ENCODE measurements at places on chromosomes 3 and 15.

DNA sequence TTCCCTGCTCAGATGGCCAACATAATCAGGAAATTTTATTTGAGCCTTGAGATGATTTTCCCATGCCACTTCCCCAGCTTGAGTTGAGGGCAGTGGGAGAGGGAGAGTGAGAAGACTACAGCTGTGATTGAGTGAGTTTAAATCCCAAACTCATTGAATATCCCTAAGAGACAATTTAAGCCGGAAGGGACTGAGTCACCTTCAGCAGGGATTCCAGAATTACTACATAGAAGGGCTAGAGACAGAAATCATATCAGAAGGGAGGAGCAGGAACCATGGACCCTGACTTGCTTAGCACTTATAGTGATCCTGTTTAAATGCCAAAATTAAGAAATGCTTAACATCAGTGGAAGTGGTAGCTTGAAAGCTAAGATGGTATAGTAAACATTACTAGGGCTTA lies 312.2 kb upstream of the SLCO3A1 start:
- DNase-seq: no peak

GRCh38 chr3:87796137-87796842 lies 262.5 kb downstream of the CGGBP1 start:
- DNase-seq: no peak

GRCh38 chr15:44711743-44712345 lies 527 bp downstream of the B2M start:
- peak; percentile 36 for DNase-seq

DNA sequence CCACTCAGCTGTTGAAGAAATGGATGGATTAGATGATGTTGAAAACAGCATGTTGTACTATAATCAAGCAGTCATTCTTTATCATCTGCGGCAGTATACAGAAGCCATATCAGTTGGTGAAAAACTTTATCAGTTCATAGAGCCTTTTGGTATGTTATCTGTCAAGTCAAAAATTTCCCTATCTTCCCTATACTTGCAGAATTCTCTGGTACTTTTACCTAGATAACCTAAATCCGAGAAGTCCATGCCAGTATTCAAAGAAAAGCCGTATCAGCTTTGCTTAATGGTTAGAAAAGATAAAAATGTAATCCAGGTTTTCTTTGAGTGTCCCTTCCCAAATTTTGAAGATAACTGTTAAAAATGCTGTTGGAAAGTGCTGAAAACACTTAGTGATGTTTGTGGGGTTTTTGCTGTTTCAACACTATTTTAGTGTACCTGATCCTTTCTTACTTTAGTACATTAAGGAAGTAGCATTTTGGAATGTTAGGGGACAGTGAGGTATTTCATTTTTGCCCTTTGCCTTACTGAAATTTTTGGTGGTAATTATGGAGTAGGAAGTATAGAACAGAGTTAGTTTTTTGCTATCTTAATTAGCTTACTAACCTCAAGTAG lies 23.8 kb downstream of the CNOT10 start:
- no peak for DNase-seq

GRCh38 chr3:185586686-185587039 lies 568 bp downstream of the SENP2 start:
- no peak for DNase-seq

GRCh38 chr3:160608870-160609269 lies 43.5 kb upstream of the KPNA4 start:
- DNase-seq: no peak

GRCh38 chr3:80668600-80669294 lies 900.9 kb upstream of the ROBO1 start:
- DNase-seq: no peak

DNA sequence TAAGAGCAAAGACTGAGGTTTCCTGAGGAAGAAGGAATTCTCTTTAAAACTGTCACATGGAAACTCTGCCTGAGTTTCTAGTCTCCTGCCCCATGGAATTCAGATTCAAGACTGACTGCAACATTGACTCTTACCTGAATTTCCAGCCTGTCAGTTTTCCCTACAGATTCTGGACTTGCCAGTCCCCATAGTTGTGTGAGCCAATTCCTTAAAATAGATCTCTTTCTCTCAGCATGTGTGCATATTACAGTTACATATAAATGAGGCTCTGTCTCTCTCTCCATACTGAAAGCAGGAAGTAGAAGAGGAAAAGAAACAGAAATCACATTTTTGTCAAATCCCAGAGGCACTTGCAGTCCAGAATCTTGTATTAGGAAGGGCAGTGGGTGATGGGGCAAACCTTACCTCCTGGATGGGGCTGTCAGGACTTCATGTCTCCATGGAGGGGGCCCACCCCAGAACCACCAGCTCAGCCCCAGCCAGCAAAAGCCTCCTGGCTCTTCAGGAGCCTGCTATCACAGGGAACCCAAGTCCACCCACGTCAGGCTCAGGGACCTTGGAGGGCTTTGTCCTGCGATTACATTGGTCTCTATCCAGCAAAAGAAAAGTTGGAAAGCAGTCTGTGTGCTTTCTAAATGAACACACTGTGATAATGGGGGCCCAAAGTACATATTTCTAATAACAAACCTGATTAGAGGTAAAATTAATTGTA lies 18.8 kb upstream of the GOLGA8J start:
- no peak for DNase-seq

DNA sequence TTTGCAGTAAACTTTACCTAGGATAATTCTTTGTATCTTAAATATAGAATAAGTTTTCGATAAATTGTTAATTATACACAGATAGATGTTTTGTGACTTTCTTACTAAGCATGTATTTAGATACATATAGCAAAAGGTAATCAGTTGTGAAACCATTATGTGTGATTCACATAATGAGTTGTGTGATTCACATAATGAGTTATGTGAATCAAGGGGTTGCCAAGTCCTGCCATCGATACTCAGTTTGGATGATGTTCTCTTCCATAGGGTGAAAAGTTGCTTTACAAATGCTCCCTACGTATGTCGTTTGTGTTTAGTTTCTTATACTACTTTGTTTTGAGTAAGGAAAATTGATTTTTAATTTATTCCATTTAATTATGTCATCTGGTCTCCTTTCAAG lies 682.1 kb downstream of the MECOM start:
- no peak for DNase-seq

- DNase-seq: no peak
These were observed 235.1 kb downstream of the CD47 start for GRCh38 chr3:107855710-107856109.

DNA sequence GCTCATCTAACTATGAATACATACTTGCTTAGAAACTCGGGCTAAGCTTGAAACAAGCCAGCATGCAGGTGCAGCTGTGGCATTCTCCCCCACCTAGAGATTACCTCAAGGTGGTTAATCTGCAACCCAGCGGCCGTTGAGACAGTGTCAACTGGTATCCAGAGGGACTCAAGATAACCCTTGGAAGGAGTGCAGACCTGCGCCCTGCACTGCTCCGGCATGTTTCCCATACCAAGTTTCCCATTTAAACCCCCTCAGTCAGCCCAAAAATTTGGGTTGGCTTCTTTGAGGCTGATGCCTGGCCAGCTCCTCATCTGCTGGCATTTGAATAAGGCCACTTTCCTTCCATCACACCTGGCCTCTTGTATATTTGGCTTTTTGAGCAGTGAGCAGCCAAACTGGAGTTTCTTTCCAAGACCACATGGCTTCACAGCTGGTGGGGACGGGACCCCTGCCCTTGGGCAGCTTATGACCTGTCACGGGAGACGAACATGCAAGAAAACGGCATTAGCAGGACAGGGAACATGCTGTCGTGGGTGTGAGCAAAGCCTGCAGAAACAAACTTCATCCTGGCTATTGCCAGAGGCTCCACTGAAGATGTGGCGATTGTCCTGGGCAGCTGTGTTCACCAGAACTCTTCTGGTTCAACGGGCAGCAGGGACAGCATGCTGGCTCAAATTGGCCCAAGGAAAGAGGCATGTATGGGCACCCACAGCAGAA lies 98.2 kb downstream of the PLXNA1 start:
- DNase-seq: no peak

- DNase-seq: no peak
These were observed 3.7 kb upstream of the MYO5A start for GRCh38 chr15:52532427-52532826.

- no peak for DNase-seq
These were observed 15.1 kb upstream of the ZBTB47 start for GRCh38 chr3:42638339-42638842.

DNA sequence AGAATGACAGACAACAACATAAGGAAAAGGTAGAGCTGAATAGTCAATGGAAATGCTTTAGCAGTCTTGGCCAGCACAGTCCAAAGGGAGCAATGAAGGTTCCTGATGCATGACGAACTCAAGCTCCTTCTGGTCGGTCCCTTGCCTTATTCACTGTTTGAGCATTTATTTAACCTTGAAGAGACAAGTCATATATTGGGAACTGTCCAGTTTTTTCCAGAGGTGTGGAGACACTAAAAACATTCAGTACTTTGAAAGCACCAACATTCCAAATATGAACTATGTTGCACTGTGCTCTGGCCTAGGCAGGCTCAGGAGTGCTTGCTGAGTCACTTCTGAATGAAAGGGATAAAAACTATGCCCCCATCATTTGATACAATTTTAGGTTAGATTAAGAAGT lies 384.8 kb downstream of the MECOM start:
- no peak for DNase-seq

- no peak for DNase-seq
These were observed 79.8 kb downstream of the WNT7A start for GRCh38 chr3:13800064-13800463.

- no peak for DNase-seq
These were observed 171.2 kb downstream of the KLHL25 start for GRCh38 chr15:85623315-85624049.

DNA sequence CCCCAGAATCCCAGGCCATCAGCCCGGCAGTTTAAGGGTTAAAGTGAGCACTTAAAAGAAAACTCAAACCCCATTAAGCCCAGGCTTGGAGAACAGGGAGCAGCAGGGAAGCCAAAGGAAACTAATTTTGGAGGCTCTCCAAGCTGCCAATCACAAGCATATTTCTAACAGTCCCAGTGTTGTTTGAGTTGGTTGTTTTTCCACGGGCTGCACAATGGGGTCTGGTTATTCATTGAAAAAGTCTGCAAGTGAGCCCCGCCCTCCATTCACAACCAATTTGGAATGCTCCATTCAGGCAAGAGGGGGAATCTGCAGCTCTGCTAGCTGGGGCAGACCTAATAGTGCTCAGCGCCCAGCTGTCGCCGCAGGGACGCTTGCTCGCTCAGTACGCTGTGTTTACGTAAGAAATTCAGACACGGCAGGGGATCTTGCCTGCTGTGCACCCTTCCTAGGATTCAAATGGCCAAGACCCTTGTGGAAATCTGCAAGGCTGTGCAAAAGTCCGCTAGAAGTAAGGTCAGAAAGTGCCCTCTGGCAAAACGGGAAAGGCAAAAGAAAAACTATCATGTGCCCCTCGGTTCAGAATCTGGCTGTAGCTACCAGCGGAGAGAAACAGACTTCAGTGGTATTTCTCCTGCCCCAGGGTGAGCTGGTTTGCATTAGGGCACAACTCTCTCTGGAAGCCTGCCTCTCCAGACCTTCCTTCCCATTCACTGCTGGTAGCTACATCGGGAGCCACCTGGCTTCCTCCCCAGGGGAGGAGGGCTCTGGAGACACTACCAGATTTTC lies 11.0 kb downstream of the ETV5 start:
- no peak for DNase-seq

DNA sequence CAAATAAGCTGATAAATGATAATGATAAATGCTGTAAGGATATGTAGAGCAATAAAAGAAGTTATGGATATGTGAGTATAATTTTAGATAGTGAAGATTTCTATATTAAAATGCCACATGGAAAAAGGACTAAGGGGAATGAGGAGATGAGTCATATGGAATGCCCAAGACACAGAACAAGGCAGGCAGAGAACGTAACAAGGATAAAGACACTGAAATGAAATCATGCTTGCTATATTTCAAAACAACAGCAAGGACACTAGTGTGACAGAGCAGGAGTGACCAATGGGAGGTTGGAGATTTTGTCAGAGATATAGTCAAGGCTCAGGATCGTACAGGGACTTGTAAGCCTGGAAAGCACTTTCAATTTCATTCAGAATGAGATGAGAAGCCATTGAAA lies 621.5 kb upstream of the SEMA6D start:
- DNase-seq: no peak

DNA sequence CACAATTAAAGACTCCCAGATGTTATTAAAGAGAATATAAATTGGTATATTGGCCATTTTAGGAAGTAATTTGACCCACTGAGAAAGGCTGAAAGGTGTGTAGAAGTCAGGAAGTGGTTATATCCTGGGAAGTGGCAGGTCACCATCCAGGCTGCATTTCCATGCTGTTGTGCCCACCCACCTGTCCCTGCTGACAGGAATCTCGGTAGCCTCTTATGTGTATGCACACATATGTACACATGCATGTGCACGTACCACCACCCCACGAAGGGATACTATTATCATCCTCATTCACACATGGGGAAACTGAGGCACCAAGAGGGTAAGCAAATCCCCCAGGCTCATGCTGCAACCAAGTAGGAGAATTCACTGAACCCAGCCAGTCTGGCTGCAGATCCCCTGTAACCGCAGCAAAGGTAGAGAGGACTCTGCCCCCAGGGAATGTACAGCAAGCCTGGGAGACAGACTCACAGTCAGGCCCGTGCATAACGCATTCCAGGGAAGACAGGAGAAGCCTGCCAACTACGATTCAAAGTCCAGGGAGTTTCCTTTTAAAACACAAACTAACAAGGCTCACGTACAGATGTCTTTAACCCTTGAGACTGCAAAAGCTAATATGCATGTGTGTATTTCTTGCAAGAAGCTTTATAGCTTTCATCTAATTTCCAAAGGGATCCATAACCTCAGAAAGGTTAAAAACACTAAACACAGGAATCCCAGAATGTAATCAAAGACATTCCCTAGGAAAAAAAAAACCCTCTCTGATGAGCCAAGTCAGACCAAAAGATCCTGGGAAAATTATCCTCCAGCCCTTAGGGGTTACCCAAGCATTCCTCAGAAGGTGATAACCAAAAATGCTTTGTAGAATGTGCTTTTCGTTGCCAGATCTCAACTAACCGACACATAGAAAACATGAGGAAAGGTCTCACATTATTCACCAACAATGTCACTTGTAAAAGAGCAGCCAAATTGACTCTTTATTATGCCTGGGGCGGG lies 129.6 kb downstream of the ADAMTS17 start:
- DNase-seq: no peak

DNA sequence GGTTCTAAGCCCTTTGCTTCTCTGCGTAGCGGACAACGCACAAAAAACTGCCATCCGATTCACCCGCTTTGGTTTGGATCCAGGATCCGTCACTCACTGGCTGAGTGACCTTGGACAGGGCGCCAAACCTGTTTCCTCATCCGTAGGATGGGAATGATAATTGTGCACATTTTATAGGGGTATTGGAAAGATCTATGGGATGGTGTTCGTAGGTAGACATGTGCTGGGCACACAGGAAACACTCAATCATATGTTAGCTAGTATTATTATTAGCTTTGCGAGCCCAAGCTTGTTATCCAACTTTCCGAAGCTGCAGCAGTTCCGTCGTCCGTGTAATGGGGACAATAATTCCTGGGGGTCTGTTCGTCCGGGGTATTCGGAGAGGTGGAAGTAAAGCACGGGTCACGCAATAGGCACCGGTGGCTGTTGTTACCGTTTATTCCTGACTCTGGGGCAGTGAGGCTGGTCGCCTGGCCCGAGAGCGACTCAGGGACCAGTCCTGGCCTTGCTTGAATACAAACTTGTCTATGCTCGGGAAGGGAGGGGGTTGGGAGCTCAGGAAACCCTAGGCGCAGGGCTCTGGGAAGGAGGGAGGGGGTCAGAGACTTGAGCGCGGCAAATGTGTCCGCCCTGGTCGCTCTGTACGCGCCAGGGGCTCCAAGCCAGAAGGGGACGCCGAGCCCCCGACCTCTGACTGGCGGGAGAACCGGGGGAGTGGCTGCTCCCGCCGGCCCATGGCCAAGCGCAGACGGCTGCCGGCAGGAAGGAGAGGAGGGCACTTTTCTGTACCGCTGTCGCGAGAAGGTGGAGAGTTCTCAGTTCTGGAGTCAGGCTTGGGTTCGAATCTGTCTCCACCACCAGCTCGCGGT lies 1.3 kb downstream of the SPSB4 start:
- DNase-seq: no peak

Measured in T-helper 22 cell (primary cell).